Stimulated activated CD4-positive, alpha-beta T cell treated with anti-CD3 and anti-CD28 coated beads, Interleukin-1b, Interleukin-23, amount 100 ng/mL, for 4 hours (primary cell): ENCODE measurements at places on chromosomes 2 and 18.

- no peak for DNase-seq
Measured at GRCh38 chr2:74502147-74502719, 2.8 kb upstream of the LBX2 start.

DNA sequence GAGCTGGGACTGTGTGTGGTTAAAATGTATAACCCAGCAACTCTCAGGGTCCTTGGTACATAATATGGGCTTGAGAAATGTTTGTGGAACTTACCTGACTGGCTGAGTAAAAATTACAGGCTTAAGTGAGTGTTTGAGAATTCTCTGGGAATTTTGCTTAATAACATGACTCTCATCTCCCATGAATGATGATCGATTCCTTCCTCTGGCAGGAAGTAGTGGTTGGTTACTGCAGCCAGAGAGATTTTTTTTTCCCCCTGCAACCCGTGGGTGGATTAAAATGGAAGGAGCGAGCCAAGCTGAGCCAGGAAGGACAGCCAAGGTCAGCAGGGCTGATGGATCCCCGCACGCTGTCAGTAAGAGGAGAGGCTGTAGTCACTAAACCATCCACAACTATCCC, 40.6 kb upstream of the RFX8 start:
- DNase-seq = no peak

DNA sequence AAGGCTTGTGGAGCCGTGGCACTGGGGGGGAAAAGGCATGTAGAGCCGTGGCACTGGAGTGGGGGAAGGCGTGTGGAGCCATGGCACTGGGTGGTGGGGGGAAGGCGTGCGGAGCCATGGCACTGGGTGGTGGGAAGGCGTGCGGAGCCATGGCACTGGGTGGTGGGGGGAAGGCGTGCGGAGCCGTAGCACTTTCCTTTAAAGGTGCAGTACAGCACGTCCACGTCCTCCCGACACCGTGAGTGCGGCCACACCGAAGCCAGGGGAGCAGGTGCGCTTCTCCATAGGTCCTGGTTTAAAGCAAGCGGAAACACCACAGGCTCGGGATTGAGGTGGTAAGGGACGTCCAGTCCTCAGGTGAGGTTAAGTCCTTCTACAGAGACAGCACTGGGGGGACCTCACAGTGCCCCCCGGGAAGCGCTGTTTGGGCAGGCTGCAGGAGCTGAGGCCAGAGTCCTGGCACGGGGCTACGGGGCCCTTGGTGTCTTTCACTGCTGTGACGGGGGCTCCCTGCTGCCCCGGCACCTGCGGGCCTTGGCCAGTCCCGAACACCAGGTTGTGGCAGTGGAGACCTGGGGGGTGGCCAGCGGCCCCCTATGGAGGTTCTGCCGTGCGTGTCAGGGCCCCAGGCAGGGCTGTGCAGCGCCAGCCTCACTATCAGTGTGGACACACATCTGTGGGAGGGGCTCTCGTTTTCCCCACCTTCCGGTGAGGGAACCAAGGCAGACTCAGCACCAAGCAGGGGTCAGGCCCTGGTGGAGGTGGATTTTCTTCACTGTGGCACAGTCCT, 93.0 kb upstream of the CTDP1 start:
- no peak for DNase-seq

GRCh38 chr2:234300391-234300925, 196.4 kb downstream of the ARL4C start:
- no peak for DNase-seq

- DNase-seq = no peak
Measured at GRCh38 chr2:154992826-154993225, 294.3 kb downstream of the KCNJ3 start.

DNA sequence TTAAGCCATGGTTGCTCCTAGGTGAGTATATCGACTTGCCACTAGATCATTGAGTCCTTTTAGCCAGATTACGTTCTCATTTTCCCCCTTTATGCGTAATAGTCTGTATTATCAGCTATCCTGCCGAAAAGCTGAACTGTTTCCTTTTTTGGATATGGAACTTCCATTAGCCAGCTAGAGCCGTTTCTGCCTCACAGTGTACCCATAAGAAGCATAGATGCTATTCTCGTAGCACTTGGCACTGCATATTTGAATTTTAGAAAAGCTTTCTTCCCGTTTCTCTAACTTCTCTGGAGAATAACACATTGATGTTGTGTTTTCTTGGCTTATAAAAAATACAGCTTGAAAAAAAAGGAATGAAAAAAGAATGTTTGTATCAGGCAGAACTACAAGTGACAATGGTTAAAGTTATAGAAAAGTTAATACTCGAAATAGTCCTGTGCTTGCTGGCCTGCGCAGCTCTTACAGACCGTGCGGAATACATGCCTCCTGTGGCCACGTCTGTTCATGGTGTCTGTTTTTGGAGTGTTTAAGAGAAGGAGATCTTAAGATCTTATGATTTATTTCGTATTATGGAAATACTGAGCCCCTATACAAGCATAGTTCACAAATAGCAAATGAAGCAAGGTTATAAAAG, 710 bp downstream of the DUSP19 start:
- DNase-seq = no peak

DNA sequence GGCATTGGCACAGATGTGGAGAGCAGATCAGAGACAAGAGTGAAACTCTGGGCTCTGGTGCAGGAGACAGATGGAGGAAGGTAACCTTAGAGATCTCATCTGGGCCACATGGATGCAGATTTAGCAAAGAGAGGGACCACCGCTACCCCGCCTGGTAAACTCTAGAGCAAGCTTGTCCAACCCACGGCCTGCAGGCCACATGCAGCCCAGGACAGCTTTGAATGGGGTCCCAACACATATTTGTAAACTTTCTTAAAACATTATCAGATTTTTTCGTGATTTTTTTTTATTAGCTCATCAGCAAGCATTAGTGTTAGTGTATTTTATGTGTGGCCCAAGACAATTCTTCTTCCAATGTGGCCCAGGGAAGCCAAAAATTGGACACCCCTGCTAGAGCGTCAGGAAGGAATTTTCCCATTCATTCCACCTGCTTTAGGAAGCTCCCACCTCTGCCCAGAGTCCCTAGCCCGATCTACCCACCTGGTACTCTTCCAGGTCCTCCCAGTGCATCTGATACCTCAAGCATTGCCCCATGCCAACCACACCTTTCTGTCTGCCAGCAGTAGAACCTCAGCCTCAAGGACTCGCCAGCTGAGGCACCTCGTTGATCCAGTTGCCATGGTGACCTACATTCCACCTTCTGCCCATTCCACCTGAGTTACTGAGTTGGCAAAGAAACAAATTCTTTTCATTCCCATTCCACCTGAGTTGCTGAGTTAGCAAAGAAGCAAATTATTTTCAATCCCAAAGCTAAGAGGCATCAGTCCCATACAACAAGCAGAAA, at the start of gene CIB4:
Gene CIB4, minus strand, starts transcription at position 586 of the 784 bp plus-strand sequence. Its CDS starts 52 bp downstream, at position 534.
- no peak for DNase-seq

- no peak for DNase-seq
Measured at GRCh38 chr2:127128445-127128904, 21.5 kb upstream of the BIN1 start.

DNA sequence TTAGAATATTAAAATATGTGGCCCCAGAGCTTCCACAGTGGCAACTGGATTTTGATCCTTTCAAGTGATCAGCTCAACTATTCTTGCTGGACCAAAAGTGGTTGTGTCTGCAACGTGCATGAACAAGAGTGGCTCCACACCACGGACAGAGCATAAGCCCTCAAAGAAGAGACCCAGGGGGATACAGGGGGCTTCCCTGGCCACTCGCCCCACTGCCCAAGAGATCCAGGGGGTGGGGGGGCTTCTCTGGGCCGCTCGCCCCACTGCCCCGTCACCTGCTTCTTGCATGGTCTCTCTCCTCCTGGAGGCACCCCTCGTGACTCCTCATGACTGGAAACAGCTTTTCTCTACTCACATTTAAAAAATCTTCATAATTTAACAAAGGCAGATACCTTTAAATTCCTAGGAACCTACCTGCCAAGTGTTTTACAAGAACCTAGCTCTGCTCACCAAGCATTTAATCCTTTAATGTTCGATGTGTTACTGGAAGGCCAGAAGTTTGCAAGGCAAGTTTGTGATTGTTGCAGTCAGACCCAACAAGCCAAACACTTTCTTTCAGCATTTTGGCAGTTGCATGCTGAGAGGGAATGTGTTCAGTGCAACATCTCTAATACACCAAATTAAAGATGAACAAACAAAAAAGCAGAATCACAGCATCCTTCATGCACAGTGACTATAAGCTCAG, 174.3 kb downstream of the BCL2 start:
- DNase-seq = no peak

DNA sequence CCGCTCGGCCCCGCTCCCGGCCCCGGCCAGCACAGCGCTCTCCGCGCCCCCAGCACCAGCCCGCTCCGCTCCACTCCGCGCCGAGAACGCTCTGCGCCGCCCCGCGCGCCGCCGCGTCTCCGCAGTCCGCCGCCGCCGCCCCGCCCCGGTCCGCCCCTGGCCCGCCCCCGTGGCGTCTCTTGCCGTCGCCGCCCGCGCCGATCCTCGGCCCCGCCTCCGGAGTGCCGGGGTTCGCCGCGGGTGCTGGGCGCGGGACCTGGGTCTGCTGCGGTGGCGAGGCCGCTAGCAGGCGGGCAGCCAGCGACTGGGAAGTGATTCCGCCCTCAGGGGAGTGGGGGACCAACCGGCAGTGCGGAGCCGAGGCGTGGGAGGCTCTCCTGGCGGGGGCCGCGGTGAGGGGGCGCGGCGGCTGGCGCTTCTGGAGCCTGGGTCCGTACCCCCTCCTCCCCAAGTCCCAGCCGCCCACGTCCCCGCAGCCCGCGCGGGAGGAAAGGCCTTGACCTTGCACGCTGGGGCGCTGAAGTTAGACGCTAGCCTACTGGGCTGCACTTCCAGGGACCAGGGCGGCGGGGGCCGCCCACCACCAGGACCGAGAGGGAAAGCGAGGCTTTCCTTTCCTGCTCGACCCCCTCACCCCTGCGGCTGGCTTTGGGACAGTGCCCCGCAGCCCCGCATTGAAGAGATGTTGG, at the start of gene HS6ST1:
Gene HS6ST1, minus strand, starts transcription at position 93 of the 689 bp plus-strand sequence. CDS start 305 bp downstream, outside the sequence.
- DNase-seq = peak; percentile 94

- DNase-seq = no peak
Measured at GRCh38 chr18:66124394-66124793, 373.6 kb downstream of the CDH7 start.

GRCh38 chr2:67221266-67221665, 175.9 kb upstream of the ETAA1 start:
- DNase-seq = no peak

DNA sequence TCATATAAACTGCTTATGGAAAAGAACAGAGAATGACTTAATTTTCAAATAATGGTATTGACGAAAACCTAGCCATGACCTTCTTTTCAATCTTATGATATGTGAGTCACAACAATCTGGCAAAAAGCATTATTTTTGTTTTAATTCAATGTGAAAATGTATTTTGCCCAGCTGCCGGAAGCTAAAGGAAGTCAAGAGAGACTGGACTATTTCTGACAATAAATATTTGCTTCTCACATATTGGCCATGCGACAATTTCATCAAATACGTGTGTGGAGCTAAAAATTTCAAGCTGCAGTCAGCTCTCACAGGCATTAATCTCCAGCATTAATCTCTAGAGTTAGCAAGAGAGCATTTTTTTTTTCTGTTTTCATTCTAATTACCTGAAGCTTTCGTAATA, 881.0 kb downstream of the CPS1 start:
- DNase-seq = no peak

DNA sequence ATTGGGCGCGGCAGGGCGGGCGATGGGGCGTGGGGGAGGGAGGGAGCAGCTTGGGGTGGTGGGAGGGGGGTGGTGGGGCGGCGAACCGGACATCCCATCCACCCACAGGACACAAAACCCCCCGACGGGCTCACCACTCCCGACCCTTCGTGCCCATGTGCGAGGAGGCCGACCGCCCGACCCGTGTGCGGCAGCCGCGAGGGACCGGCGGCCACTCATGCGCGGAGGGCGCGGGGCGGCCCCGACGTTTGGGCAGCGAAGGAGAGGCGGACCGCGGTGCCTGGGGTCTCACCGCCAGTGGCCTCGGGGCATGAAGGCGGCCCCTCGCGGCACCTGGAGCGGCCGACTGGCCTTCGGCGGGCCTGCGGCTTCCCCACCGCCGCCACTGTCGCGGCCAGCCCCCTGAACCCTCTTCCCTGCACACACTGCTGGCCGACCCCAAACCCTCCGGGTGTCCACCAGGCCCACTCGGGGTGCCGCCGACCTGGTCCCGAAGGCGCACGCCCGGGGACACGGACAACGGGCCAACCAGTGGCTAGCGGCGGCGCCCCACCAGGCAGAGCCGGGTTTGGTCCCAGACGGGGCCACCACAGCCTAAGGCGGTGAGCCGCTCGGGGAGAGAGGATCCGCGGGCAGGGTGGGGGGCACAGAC, 94.6 kb upstream of the ANKRD30BL start:
- DNase-seq = no peak

GRCh38 chr2:59112258-59112657, 871.1 kb upstream of the FANCL start:
- no peak for DNase-seq

DNA sequence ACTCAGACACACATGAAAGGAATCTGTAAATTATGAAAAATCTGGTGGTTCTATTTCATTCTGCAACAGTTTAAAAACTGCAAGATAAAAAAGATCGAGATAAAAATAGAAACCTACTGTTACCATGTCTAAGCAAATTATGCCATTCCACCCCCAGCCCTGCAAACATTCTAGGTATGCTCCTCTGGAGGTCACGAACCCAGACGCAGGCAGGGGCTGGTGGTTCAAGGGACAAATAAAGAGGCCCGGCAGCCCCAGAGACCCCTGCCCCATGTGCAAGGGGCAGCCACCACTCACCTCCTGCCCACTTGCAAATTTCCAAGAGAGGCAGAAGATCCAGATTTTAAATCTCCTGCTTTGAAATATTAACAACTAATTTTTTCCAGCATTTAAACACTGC, 210.5 kb downstream of the ANAPC1 start:
- DNase-seq = no peak

- no peak for DNase-seq
Measured at GRCh38 chr2:111117598-111118480, 2.9 kb upstream of the BCL2L11 start.

DNA sequence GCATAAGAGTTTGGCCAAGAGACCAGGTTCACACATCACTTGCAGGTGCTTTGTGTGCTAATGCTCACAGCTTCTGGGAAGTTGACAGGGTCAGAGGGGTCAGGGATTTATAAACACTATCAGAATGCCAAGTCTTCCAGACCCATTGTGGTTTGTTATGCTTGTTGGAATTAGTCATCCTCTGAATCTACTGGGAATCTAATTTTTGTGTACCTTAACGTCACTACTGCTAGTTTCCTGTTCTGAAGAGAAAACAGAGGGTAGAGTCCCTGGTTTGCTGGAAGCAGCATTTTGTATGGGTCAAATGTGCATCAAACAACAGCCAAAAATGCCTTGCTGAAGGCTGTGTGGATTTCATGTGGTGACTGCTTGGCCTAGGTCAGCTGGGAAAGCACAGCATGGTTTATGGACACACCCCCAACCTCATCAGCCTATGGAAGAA, 33.3 kb downstream of the ANTXR1 start:
- DNase-seq = no peak
